ENCODE measurements at places on chromosomes 5 and 9. TPM values are rescaled to one million over a fixed set of nuclear protein-coding genes. Genes with fewer than 3 reads are reported as not detected.

DNA sequence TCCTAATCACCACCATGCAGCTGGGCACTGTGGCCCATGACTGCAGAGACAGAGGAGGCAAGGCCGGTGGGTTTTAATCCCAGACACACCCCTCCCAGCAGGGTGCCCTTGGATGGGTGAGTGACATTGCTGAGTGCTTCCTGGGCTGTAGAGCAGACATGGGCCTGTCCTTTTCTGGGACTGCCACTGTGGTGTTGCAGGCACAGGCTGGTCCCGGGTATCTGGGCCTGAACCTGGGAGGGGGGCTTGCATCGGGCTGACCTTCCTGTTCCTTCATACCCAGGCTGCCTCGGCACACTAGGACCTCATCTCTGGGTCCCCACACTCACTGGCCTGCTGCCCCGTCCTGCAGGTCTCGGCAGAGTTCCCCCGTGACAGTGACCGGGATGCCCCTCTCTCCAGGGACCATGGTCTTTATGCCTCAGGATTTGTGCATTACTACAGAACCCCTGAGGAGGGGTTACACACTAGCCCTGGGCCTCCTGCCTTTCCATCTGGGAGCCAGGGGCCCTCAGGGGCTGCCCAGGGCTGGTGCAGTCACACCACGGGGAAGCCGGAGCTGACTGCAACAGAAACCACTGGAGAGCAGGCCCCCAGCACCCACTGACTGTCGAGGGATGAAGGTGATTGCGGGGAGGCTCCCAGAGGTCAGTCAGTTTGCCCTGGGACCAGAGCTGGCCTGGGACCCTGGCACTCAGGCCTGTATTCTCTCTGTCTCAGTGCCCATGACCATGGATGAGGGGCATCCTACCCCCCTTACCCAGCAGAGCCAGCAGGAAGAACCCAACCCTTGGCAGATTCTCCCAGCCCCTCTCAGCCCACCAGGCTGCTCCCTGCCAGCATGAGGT, 8.9 kb upstream of the SLC25A48 start:
- no peaks in the 10 kb centered on the region for H3K36me3 ChIP-seq
- H3K4me3 ChIP-seq, result no peak overlapping the region
- no peak for DNase-seq

GRCh38 chr5:91025449-91025848, 357.7 kb downstream of the ARRDC3 start:
- no peak overlapping the region for H3K4me3 ChIP-seq
- no peak for DNase-seq
- no peaks in the 10 kb centered on the region for H3K27me3 ChIP-seq
- no peaks in the 10 kb centered on the region for H3K4me1 ChIP-seq
- peak overlapping the region; percentile 29 for H3K27ac ChIP-seq

GRCh38 chr9:131318231-131319085, 28.9 kb downstream of the PLPP7 start:
- no peak for DNase-seq
- H3K4me3 ChIP-seq, result no peak overlapping the region
- H3K27me3 ChIP-seq, result no peaks in the 10 kb centered on the region
- H3K4me1 ChIP-seq, result no peaks in the 10 kb centered on the region
- peaks cover 4% of the 10 kb centered on the region for H3K36me3 ChIP-seq

DNA sequence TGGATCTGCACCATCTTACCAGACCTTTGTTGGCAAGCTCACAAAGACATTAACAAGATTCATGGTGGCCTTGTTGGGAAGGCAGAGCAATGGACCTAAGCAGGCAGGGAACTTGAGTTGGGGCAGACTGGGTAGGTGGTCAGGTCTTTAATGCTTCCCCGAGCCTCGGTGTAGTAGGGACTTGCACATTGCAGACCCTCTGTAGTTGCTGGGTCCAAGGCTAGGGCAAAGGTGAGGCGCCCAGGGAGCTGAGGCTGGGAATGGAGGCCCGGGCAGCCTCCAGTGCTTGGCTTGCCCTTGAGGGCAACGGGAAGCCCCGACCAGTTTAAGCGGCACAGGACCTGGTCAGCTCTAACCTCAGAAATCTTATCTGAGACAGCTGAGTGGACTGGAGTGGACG, 24.1 kb downstream of the NKX2-5 start:
- DNase-seq, result no peak
- no peaks in the 10 kb centered on the region for H3K4me1 ChIP-seq
- no peaks in the 10 kb centered on the region for H3K27me3 ChIP-seq
- H3K4me3 ChIP-seq, result no peak overlapping the region

DNA sequence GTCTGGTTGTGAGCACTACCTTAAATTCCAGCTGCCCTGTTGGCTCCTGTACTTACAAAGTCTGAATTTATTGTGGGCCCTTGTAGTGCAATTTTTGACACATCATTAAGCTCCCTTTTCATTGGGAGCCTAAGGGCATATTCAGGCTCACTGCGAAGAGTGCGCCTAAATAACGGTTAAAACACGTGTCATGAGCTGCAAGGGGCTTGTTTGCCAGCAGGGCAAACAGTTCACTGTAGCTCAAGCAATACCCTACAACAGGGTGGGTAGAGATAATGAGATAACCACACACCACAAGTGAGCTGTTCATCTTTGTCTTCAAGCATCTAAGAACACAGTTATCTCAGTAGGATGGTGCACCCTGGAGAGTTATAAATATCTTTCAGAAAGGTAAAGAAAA, 214.2 kb downstream of the SLF1 start:
- no peaks in the 10 kb centered on the region for H3K27me3 ChIP-seq
- no peak overlapping the region for H3K4me3 ChIP-seq
- DNase-seq, result no peak
- H3K27ac ChIP-seq, result no peak overlapping the region

DNA sequence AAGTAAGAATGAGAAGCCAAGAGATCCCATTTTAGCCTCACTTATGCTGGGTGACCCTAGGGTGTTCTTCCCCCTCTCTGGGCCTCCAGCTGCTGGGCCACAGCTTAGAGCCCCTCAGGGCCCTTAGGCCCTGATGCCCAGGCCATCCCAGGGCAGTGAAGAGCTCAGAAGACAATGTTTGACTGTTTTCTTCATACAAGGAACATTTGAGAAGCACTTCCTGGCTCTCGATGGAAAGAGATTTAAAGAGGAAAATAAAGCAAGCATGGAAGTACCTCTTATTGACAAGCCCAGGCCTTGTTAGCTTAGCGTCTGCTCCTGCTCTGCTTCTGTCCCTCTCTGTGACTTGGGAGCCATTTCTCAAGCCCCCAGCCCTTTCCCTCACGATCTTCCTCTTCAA, 165.9 kb upstream of the SMIM23 start:
- no peak overlapping the region for H3K27ac ChIP-seq
- DNase-seq, result no peak

DNA sequence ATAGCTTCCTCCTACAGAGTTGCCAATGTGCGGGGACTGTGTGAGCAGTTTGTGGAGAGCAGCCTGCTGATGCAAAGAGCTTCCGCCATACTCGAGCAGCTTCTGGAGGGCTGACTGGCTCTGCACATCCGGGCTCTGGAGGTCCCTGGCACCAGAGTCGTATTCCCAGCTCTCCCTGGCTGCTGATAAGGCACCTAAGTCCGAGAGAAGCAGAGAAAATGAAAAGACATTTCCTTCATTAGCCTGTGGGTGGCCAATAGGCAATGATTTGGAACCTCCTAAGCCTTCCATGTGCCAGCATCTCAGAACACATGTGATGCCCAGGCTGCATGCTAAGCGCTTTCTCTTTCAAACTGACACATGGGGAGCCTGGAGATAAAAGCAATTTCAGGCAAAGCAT, 94.3 kb downstream of the TSSK1B start:
- no peaks in the 10 kb centered on the region for H3K27me3 ChIP-seq
- no peak overlapping the region for H3K27ac ChIP-seq
- no peak overlapping the region for H3K4me3 ChIP-seq
- no peaks in the 10 kb centered on the region for H3K36me3 ChIP-seq
- DNase-seq, result no peak

DNA sequence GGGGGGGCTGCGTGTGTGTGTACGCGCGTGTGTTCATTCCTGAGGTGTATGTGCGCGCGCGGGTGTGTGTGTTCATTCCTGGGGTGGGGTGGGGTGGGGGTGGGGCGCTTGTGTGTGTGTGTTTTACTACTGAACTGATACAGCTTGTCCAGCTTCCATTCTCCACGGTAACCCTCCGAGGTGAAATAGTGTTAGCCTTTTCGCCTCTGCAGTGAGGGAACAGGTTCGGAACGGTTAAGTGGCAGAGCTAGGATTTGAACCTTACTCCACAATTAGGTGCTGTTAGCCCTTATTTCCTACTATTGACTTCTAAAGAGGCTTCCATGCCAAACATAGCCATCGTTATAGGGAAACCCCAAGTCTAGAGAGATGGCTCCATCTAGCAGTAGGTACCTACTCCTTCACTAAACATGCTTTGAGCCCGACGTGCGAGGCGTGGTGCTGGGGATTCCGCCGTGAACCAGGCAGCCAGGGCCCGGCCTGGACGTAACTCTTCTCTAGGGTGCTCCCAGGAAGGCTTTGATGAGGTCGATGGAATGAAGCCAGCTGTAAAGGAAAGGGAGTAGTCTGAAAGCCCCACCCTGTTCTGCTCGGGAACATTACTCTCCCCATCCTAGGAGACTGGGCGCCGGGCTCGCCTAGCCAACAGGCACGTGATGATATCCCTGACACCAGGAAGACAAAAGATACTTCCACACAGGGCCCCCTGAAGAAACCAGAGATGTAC, 782 bp upstream of the SKP1 start:
- peaks cover 8% of the 10 kb centered on the region for H3K36me3 ChIP-seq
- H3K27me3 ChIP-seq, result no peaks in the 10 kb centered on the region
- H3K4me3 ChIP-seq, result peak overlapping the region; percentile 94
- H3K4me1 ChIP-seq, result peaks cover 9% of the 10 kb centered on the region

DNA sequence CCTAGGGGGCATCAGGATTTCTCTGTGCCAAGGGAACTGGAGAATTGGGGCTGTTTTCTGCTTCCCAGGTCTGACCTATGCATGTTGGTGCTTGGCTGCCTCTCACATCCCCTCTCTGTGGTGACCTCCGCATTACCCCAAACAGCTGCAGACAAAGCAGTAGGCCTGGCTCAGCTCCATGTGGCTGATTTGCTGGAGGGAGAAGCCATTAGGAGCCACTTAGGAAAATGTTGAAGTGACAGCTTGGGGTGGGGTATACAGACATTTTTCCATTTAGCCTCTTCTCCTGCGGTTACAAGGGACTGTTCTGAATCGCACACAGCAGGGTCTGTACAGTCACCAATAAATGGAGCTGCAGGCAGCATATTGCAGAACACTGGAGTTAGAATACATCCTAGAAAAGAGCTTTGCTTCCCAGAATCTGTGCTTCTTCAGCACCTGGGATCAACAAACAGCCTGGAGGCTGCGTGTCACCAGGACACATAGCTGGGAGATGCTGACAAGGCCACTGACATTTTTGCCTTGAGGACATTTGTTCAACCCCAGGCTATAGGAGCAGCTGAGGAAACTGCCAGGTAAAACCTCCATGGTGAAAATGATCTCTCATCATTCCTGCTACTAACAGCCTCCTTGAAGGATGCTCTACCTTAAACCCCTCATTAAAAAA, 335.3 kb downstream of the DIRAS2 start:
- no peak overlapping the region for H3K4me3 ChIP-seq
- no peaks in the 10 kb centered on the region for H3K27me3 ChIP-seq
- no peaks in the 10 kb centered on the region for H3K36me3 ChIP-seq
- H3K4me1 ChIP-seq, result peaks cover 6% of the 10 kb centered on the region

- no peaks in the 10 kb centered on the region for H3K36me3 ChIP-seq
- DNase-seq, result no peak
- no peak overlapping the region for H3K27ac ChIP-seq
Measured at GRCh38 chr5:79547429-79547822, 33.5 kb upstream of the HOMER1 start.

DNA sequence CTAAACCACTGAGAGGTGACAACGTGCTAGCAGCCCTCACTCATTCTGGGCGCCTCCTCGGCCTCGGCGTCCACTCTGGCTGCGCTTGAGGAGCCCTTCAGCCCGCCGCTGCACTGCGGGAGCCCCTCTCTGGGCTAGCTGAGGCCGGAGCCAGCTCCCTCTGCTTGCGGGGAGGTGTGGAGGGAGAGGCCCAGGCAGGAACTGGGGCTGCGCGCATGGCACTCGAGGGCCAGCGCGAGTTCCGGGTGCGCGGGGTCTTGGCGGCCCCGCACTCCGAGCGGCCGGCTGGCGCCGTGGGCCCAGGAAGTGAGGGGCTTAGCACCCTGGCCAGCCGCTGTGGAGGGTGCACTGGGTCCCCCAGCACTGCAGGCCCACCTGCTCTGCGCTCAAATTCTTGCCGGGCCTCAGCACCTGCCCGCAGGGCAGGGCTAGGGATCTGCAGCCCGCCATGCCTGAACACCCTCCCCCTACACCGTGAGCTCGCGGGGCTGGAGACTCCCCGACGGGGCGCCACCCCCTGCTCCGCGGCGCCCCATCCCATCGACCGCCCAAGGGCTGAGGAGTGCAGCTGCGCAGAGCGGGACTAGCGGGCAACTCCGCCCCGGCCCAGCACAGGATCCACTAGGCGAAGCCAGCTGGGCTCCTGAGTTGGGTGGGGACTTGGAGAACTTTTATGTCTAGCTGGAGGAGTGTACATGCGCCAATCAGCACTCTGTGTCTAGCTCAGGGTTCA, 11.8 kb upstream of the UBE2D2 start:
- DNase-seq, result no peak
- H3K36me3 ChIP-seq, result no peaks in the 10 kb centered on the region
- H3K27me3 ChIP-seq, result no peaks in the 10 kb centered on the region

- H3K27ac ChIP-seq, result no peak overlapping the region
- no peaks in the 10 kb centered on the region for H3K36me3 ChIP-seq
- H3K27me3 ChIP-seq, result no peaks in the 10 kb centered on the region
Measured at GRCh38 chr5:170534177-170534576, 30.4 kb downstream of the KCNIP1 start.

DNA sequence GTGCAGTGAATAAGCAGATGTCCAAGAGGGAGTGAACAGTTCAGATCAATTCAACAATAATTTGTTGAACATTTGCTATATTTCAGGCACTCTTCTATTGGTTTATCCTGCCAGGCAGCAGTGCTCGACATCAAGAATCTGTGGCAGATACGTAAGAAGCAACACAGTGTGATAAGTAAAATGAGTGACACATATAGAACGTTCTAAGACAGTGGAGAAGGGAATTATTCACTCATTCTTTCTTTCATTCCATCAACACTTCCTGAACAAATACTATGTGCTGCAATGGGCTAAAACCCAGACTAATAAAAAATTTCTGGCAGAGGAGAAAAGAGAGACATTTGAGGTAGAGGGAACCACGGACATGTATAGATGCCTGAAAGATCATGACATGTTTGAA, 89.9 kb upstream of the GLIS3 start:
- DNase-seq, result no peak
- H3K36me3 ChIP-seq, result no peaks in the 10 kb centered on the region
- H3K4me1 ChIP-seq, result no peaks in the 10 kb centered on the region
- H3K4me3 ChIP-seq, result no peak overlapping the region
- H3K27me3 ChIP-seq, result no peaks in the 10 kb centered on the region

NTRK2 gene
- total RNA-seq, result 185 TPM

FGD3 gene
- total RNA-seq, result 5.8 TPM

C7 gene
- total RNA-seq, result 58.0 TPM

NOXA1 gene
- 1.4 TPM for total RNA-seq

C5orf52 gene
- not detected for total RNA-seq

MZB1 gene
- 0.17 TPM for total RNA-seq

ECM2 gene
- 102 TPM for total RNA-seq
